Amygdala (tissue), 56 donors: ENCODE measurements at places on chromosomes 2 and 18.
A peak's percentile ranks its signal among the peaks of the same experiment; 100 is the strongest.

DNA sequence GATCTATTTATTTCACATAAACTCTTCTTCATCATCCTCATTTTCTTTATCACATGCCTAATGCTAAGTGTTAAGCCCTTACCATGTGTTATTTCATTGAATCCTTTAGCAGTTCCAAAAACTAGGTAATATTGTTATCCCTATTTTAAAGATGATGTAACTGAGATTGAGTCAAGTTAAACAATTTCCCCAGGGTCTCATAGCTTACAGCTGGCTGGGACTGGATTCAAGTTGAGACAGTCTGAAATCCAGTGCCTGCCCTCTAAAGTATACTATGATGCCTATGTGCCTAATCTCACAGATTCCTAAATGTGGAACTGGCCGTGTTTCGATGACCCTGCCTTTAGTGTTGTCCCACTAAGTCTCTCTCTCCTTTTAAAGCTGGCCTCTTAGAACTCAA, 108.5 kb downstream of the MAP2 start:
- DNase-seq = no peak

DNA sequence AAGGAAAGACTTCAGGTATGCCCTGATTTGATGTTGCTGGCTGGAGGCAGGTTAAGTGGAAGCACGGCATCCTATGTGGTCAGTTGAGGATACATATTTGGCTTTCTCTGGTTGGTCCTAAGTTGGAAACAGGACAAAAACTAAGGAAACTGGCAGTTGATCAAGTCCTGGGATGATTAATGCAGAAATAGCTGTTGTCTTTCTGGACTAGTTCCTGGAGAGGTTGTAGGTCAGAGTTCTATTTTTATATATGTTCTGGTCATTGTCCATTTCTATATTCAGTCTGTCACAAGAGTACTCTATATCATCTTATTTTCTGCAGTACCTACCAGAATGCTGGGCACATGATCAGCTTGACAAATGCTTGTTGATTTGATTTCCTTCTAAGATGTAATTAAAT, 4.0 kb upstream of the SLC35F5 start:
- DNase-seq = no peak

DNA sequence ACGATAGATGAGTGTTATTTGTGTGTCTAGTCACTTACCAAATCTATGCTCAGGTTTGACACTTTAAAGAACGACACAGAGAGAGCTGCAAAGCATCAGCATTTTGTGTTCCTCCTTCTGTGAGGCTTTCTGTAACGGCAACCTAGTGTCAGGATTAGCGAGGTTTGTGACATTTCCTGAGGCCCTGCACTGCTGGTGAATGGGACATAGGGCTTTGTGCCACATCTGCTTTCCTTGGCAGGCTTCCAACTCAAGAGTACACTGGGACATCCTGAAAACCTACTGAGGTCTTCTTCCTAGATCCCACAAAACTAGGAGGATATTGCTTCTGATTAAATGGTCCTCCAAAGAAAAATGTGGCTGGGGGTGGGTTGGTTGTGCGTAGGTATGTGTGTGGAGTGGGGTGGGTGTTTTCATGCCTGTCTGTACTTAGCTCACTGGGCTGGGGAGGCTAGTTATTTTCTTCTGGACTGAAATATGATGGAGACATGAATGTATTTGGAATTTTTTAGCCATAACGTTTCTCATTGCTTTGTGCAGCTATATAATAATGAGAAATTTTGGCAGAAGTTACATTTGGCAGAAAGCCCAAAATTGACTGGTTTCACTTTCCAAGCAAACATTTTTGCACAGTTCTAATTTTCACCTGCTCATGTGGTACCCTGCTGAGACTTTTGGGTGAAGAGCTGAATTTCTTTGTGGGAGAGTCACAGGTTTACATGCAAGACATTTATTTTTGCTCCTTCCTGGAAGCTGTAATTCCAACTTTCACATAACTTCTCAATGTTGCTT, 308.4 kb downstream of the XIRP2 start:
- no peak for DNase-seq

DNA sequence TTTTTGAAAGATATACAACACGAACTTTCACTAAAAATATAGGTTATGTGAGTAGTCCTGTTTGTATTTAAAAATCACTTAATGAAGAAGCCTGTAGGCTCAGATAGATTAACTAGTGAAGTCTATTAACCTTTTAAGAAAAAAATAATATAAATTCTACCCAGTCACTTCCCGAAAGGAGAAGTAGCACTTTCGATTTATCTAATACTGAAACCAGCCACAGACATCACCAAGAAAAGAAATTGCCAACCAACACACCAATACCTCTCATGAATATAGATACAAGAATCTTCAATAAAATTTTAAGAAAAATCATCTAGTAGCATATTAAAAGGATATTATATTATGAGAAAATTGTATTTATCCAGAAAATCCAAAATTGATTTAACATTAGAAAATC, 160.5 kb downstream of the GALNT13 start:
- DNase-seq = no peak

GRCh38 chr2:42095923-42096408, 48.1 kb downstream of the PKDCC start:
- DNase-seq = peak; percentile 90

GRCh38 chr2:57180042-57180567, 866.5 kb upstream of the VRK2 start:
- no peak for DNase-seq

DNA sequence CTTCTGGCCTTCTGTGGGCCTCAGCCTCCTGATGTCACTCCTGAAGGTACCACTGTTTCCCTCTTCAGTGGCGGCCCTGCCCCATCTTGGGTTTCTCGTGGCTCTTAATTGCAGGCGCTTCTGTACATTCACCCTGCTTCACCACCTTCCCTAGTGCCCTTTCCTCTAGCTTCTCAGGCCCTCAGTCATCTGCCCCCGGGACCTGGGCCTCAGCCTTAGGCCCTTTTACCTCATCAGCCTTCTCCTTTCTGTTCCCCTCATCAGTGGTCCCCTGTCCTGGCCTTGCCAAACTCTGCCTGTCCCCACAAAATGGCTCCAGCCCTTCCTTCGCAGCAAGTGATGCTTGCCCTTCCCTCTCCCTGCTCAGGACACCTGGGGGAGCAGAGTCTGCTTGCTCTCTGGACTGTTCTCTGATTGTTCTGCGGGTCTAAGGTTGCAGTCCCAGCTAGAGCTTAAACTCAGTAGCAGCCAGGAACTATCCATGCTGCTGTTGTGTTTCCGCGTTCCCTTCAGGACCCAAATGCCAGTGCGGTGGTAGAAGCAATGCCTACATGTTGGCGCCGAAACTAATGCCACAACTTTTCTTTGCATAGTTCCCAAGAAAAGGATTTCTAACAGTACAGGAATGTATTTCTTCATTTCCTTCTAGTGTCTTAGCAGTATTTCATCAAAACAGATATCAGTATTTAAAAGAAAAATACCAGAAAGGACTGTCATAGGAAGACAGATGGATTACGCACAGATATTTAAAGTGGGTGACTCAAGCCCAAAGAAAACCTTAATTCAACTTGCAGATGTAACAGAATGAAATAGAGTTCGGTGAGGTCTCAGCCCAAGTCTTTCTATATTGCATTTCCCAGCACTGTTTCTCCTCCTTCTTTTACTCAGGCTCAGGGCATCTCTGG, 7.5 kb downstream of the ASB1 start:
- DNase-seq = no peak

- DNase-seq = no peak
Measured at GRCh38 chr2:68723181-68723580, 11.4 kb upstream of the ARHGAP25 start.

DNA sequence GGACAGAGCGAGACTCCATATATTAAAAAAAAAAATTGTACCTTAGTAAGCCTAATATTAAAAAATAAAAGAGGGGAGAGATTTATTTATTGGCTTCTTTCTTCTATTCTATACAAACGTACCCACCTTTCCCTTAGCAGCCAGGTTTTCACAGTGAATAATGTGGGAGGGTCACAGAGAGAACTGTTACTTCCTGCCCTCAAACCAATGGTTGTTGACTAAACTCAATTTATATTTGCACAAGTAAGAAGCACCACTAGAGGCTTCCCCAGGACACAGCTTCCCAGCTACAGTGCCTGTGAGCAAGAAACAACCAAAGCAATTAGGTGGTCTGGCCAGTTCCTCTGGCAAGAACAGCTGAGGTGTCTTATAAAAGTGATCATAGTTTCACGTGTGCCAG, 28.9 kb upstream of the GALR1 start:
- no peak for DNase-seq
